Esophagus mucosa (tissue), 1 donor: ENCODE measurements at places on chromosomes 16 and 17. TPM values are rescaled to one million over a fixed set of nuclear protein-coding genes. Genes with fewer than 3 reads are reported as not detected.

DNA sequence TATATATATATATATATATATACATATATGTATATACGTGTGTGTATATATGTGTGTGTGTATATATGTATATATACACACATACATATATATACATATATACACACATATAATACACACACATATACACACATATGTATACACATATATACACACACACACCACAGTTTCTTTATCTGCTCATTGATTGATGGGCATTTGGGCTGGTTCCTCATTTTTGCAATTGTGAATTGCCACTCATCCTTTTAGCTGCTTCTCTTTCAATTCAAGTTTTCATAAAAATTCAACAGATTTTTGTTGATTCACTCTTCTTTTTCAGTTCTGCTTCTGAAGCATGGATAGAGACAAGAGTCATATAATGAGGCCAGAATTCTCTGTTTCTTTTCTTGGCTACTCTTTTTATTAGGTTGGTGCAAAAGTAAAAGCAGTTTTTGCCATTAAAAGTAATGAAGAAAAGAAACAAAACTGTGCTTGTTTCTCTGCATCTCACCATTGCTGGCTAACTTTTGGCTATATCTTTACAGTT lies 44.5 kb downstream of the SLFN5 start:
- no peak for ATAC-seq

DNA sequence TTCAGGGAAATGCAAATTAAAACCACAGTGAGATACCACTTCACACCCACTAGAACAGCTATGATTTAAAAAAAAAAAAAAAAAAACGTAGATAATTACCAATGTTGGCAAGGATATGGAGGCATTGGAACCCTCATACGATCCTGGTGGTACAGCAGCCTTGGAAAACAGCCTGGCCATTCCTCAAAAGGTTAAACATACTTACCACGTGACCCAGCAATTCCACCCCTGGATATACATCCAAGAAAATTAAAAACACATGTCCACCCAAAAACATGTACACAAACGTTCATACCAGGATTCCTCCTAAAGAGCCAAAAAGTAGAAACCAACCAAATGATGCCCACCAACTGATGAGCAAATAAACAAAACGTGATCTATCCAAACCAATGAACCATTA lies 68.1 kb downstream of the GAS7 start:
- ATAC-seq: no peak

DNA sequence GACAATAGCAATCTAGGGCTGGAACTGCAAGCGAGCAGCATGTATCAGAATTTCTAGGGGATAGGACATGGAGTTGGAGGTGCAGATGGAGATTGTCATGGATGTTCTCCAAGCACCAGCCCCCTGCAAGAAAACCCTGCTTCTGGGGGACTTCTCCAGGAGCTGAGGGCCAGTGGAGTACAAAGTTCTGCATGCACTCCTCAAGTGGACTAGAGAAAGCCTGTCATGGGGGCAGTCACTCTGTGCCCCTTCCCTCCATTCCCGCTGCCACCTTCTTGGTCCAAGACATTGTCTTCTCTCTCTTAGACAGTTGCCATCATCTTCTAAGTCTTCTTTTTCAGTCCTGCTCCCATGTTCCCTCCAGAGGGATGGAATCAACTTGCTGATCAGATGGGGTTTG lies 87.9 kb downstream of the AIPL1 start:
- ATAC-seq: no peak

GRCh38 chr17:45389354-45389753 lies 43.3 kb downstream of the ARHGAP27 start:
- ATAC-seq: no peak

DNA sequence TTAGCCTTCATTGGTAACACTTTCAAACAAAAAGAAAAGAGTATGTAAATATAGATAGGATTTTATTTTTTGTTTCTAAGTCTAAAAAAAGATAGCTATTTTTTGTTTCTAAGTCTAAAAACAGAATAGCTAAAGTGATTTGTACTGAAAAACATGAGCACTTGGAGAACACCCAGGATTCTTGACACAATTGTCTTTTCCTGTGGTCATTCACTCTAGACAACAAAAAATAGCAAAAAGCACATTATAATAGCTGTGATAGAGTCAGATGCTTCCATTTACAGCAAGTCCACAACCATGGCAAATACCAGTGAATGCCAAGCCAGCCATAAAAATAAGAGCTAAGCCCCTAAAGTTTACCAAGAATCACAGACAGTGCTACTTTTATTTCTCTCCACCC lies 36.7 kb downstream of the SKAP1 start:
- ATAC-seq: no peak

The ZMYND15 gene
- 0.36 TPM for total RNA-seq

DNA sequence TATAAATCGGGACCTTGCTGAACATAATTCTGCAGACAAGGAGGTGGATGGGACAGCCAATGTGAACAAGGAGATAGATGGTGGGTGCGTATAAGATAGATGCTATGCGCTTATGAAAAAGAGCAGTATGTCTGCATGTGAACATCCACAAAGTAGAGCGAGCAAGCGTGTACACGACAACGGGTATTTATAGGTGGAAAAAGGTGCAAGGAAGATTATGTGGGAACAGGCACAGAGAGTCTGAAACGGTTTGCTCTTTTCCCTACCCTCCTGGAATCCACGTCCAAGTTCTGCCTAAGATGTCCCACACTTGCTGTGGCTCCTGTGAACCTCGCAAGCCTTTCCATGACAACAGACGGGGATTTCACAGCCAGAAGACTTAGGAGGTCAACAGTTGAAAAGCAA lies 43.0 kb downstream of the SNX11 start:
- no peak for ATAC-seq

- ATAC-seq: no peak
Measured at GRCh38 chr16:50950955-50951354, 200.1 kb downstream of the SALL1 start.

The KRTAP17-1 gene
- total RNA-seq: not detected

DNA sequence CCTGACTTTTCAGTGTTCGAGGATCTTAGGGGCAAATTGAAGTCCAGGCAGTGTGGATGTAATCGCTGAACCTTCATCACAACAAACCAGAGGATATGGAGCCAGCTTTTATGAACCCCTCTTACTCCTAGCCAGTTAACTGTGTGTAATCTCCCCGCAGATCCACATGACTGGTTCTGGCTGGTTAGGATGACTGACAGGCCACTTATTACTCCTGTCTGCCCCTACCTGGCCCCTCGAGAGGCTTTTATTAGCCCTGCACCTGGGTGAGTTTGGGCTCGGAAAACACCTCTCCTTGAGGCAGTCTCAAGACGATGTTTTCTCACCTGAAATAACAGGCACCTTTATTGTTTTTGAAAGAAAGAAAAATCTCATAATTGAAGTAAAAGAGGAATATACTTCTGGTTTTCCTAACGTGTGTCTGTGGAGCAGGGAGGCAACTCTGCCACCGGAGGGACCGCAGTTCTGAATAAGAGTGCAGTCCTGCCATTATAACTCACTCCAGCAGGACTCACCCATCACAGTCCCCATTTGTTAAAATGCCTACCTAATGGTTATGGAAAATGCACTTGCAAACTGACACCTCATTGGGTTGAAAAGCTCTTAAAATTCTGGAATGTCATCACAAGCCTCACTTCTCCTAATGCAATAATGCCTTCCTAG lies 291.9 kb upstream of the N4BP1 start:
- ATAC-seq: no peak

GRCh38 chr16:19690196-19690595 lies 27.8 kb downstream of the KNOP1 start:
- no peak for ATAC-seq

The CDT1 gene
- 21.6 TPM for total RNA-seq

The TMEM235 gene
- total RNA-seq: not detected

- ATAC-seq: no peak
Measured at GRCh38 chr16:69514356-69514755, 51.4 kb upstream of the NFAT5 start.

DNA sequence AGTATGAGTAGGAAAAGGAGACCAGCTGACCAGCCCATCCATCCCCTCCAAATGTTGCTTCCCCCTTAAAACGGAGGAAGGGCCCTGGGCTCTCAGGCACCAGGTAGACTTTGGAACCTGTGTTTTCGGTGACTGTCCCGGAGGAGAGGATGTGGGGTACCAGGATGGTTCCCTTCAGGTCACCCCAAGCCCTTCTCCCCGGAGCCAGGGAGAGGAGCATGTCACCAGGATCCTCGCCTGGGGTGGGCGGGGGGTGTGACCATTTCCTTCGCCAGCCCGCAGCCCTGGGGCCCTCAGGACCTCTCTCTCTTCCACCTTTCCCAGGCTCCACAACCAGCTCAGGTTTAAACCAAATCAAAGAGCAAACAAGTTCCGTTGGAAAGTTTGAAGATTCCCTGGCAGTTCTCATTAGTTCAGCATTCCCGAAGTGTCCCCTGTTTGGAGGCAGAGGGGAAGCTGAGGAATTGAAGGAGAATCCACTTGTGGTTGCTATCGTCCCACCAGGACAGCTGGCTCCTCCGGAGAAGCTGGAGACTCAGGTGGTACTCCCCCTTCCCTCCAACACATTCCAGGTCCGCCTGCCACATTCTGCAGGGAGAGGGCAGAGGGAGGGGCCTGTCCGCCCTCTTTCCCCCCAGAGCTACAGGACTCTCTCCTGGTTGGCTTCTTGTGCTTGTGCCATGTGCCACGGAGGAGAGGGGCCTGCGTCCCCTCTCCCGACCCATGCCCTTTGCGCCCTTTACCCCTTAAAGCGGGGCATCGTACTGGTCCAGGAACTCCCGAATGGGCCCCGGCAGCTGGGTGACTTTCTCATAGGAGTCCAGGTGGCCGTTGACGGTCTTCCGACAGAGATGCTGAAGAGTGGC lies 2.0 kb downstream of the SOCS3 start:
- ATAC-seq: no peak

GRCh38 chr16:55494994-55495421 lies 13.9 kb upstream of the LPCAT2 start:
- ATAC-seq: peak; percentile 66

- no peak for ATAC-seq
Measured at GRCh38 chr17:72657467-72658317, 434.8 kb downstream of the SLC39A11 start.

GRCh38 chr17:7912927-7913524 lies 3.1 kb downstream of the RNF227 start:
- peak; percentile 26 for ATAC-seq

The UTP4 gene
- total RNA-seq: 30.2 TPM

DNA sequence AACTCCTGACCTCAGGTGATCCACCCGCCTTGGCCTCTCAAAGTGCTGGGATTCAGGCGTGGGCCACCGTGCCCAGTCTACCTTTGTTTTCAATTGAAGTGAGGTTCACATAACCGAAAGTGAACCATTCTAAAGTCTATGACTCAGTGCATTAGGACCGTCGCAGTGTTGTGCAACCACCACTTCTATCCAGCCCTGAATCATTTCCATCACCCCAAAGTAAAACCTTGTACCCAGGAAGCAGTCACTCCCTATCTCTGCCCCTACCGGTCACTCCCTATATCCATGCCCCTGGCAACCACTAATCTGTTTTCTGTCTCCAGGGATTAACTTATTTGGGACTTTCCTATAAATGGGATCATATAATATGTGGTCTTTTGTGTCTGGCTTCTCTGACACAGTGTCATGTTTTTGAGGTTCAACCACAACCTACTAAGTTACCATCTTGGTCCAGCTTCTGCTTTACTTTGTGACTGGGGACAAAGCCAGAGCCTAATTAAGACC lies 28.3 kb upstream of the CDC42EP4 start:
- ATAC-seq: peak; percentile 88

DNA sequence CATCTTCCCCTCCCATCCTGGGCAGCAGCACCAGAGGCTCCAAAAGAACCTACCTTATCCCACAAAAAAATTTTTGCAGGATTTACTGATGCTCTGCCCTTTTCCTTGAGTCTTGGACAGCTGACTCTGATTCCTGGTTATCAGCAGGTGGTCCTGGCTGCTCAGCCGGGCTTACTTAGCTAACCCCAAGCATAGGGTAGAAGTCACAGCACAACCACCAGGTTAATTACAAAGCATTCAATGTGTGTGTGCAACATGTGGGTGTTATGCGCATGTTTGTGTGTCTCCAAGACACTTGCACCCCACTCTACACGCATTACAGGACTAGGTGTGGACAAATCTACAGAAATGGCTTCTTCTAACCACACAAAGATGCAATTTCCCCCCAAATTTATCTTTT lies 36.3 kb downstream of the PECAM1 start:
- no peak for ATAC-seq

DNA sequence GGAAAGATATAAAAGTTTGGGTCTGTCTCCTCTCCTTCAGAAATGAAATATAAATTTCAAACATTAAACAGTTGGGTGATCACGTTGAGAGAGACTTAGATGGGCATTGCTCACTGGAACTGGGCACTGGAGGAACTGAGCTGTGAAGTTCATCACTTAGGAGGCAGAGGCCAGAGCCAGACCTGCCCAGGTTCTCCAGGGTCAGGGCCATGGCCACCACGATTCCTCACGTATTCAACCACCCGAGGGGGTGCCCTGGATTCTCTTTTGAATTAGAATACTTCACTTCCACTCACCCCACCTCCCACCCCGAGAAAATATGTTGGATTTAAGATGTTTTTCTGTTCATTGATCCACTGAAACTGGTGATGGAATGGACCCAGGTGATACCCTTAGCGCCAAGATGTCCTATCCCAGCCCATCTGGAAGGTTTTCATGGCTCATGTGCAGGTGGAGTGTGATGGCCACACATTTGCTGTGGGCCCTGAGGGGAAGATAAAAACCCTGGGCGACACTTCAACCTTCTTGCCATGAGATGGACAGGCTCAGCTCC lies 6.1 kb downstream of the PRR29 start:
- no peak for ATAC-seq

DNA sequence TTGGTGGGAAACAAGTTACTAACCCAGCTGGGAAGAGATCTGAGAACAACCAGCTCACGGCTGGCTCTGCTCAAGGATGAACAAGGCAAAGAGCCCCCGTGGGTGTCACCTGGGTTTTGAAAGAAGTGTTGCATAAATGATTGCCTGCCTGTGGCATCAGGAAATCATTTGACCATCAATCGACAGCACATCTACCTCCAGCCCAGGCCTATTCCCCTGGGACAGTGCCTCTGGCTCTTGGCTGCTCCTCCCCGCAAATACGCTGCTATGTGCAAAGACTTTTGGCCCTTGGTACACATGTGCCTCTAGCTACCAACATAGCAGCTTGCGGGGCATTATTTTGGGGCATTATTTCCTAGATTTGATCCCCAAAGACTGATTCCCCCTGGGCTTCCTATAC lies 39.4 kb upstream of the SMPD3 start:
- ATAC-seq: no peak

GRCh38 chr16:46743232-46743719 lies 4.9 kb downstream of the MYLK3 start:
- peak; percentile 55 for ATAC-seq

- peak; percentile 81 for ATAC-seq
Measured at GRCh38 chr16:74740795-74741304, 33.8 kb downstream of the FA2H start.

DNA sequence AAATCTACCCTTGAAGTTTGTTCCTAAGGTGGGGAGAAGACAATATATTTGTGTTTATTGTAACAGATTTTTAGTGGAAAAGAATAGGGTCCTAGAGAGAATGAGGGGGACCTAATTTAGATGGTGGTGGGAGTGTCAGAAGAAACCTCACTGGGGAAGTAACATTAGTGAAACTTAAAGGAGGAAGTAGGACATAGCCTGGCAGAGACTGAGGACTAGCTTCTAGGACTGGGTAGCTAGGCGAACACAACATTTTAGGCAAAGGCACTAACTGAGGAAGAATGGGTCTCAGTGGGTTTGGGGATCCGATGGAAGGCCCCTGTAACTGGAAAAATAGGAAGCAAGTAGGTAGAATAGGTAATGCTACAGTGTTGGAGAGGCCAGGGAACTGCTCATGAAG lies 4.2 kb upstream of the ARL2BP start:
- no peak for ATAC-seq

- no peak for ATAC-seq
Measured at GRCh38 chr16:85134789-85135142, 22.5 kb upstream of the CIBAR2 start.
